ENCODE measurements at places on chromosomes 6 and 20.

DNA sequence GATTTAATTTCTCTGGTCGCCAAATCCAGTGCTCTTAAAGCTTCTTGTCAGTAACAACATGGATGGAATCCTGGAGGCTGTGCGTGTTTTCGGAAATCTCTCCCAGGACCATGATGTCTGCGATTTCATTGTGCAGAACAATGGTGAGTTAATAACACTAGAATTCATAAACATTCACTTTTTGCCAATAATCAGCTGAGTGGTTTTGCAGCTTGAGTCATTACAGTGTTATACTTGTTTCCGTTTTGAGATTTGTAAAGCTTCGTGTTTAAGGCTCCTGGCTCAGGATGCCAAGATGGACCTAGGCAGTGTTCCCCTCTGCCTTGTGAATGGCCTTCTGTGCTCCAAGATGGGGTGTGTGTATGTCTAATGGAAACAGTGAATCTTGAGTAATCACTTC is 113.8 kb downstream of the ARMC2 start:
- DNase-seq: no peak

GRCh38 chr6:111754423-111754822 is 118.8 kb downstream of the FYN start:
- DNase-seq: no peak

GRCh38 chr6:42627674-42628073 is 63.8 kb downstream of the UBR2 start:
- DNase-seq: no peak

DNA sequence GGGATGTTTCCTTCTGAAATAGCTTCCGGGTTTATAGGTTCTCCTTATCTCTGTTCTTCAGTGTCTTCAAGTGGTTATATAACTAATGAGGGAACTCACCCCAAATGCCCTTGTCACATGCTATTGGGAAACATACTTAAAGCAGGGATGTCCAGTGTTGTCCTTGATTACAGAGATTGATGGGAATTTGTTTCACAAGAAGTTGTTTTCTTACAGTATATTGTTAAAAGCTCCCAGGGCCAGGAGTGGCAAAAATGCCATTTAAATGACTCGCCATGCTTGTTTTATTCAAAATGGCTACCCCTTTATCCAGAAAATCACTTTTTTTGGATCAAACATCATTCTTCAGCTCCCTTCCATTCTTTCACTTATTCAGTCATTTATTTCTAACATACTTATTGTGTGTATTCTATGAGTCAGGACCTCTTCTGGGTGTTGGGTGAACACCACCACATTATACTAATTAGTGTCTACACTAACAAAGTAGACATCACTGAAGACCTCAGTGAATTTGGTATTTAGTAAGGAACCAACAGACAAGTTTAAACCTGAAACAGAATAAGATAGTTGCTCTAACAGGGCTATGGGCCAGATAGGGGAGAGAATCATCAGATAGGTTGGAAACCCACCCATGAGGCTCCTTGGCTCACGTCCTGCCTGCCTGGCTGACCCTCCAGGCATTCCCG is 791.1 kb downstream of the MAFB start:
- no peak for DNase-seq

GRCh38 chr6:89938014-89938413 is 43.7 kb downstream of the GJA10 start:
- DNase-seq: no peak

Measured in NCI-H345 (cell line).